NCI-H187 treated with DMSO at 0.1 percent for 48 hours (cell line): ENCODE measurements at places on chromosomes 11 and 22.

DNA sequence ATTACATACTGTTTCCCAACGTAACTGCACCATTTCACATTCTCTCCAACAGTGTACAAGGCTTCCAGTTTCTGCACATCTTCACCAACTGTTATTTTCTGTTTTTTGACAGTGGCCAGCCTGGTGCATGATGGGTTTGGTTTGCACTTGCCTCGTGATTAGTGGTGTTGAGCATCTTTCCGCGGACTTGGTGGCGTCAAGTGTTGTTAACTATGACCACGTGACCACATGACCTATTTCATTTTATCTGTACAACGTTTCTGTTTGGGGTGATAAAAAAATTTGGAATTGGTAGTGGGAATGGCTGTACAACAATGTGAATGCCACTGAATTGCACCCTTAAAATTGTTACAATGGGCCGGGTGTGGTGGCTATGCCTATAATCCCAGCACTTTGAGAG lies 2.5 kb upstream of the YPEL1 start:
- DNase-seq = no peak

GRCh38 chr11:59216641-59217564 lies 4.2 kb upstream of the MPEG1 start:
- DNase-seq = no peak

GRCh38 chr11:65780770-65781151 lies at the start of gene AP5B1:
Gene AP5B1 (minus strand): TSS chr11:65780976. CDS start chr11:65780591, 385 bp downstream.
- DNase-seq = no peak

- DNase-seq = no peak
Observed at GRCh38 chr22:36374603-36375024, 13.2 kb downstream of the MYH9 start.

GRCh38 chr11:78586452-78587046 lies 11.9 kb upstream of the NARS2 start:
- no peak for DNase-seq

- no peak for DNase-seq
Observed at GRCh38 chr11:70099578-70100279, 21.6 kb downstream of the ANO1 start.

DNA sequence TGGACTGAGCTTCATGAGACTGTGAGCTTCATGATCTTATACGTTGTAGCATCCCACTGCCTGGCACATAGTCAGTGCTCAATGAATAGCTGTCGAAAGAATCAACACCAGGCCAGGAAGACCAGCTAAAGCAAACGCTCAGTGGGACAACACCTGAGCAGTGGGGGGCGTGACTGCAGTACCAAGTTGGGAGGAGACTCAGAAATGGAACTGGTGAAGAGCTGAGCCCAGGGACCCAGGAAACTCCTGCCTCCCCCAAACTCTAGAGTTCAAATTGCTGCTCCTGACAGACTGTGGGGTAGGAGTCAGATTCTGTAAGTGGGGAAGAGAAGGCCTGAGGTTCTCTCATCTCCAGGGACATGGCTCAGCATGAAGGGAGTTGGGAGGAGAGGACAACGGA lies 59.3 kb downstream of the MORC2 start:
- no peak for DNase-seq

GRCh38 chr11:44770401-44770800 lies 43.6 kb downstream of the TSPAN18 start:
- DNase-seq = no peak

GRCh38 chr11:67286621-67287333 lies 2.3 kb upstream of the ANKRD13D start:
- DNase-seq = no peak

DNA sequence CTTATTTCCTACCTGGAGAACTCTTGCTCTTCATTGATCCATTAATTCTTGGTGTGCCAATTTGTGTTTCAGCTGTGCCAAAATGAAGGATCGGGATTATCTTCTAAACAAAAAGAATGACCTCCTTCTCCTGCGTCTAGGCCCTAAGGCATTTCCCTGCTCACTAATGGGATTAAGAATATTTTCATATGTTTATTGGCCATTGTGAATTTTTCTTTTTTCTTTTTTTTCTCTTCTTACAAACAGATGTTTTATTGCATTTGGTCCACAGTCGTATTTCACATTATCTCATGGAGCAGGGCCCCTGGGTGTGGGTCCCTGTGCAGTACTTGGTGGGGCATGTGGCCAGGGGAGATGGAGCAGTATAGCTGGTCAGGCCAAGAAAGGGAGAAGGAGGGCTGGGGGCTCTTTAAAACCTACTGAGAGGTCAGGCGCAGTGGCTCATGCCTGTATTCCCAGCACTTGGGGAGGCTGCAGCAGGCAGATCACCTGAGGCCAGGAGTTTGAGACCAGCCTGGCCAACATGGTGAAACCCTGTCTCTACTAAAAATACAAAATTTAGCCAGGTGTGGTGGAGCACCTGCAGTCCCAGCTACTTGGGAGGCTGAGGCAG lies 35.3 kb upstream of the HORMAD2 start:
- no peak for DNase-seq

GRCh38 chr11:67983951-67984350 lies 19.9 kb downstream of the UNC93B1 start:
- no peak for DNase-seq

DNA sequence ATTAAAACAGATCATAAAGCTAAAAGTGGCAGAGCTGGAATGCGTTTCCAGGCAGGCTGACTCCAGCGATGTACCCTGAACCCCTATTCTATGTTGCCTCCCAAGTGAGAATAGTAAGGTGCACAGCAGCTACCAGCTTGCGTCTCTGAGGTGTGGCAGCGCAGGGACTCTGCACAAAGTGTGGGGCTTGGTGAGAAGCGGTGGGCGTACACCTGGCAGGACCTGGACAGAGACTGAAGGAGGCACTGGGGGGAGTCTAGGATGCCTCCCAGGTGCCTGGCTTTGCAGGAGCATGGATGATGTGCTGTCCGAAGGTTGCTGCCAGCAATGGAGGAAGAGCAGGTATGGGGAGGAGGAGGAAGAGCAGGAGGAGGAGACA lies 42.9 kb downstream of the AMPD3 start:
- no peak for DNase-seq

DNA sequence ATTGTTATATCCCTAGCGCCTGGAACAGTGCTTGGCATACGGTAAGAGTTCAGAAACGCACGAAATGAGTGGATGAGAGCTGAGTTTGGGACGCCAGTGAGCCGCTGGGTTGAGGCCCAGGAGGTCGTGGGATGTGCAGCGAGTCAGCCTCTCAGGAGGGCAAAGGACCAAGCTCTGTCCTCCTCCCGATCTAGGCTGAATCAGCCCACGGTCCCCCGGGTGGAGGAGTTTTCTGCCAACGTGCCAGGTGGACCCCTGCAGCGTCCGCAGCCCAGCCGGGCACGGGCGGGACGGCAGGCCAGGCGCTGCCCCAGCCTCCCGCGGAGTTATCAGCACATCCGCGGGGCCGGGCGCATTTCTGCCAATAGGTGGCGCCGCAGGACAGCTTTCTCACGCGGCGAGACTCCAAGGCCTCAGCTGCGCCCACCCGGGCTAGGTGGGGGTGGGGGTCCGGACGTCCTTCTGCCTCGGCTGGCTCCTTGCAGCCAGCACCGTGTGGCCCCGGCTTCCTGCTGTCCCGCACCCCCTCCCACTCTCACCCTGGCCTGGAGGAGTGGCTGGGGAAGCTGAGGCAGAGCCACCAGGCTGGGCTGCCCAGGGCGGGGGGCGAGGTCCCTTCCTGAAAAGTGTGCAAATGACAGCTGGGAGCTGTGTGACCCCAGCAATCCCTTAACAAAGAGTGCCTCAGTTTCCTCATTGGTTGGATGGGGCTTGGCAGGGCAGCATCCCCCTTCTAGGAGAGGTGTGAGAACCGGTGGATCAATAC lies 2.2 kb upstream of the RPS19BP1 start:
- DNase-seq = no peak

- no peak for DNase-seq
Observed at GRCh38 chr11:64136765-64137441, 29.0 kb downstream of the MACROD1 start.

- DNase-seq = no peak
Observed at GRCh38 chr11:116420030-116420429, 352.8 kb downstream of the BUD13 start.

- no peak for DNase-seq
Observed at GRCh38 chr11:129732941-129733340, 82.7 kb upstream of the TMEM45B start.

DNA sequence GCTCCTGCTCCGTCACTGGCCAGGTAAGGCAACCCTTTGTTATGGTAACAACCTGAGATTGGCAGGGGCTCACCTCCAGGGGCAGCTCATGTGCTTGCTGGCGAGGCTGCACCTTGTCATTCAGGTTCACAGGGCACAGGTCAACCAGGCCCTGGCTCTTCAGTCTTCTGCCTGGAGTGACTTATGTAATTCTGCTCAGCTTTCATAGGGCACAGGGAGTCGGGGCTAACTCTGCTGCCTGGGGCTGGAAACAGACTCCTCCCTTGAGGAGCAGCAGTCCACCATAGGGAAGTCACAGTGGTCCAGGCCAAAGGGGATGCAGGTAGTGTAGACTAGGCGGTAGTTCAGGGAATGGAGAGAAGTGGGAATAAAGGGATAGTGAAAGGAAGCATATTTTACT lies 1.5 kb upstream of the MIF start:
- no peak for DNase-seq

DNA sequence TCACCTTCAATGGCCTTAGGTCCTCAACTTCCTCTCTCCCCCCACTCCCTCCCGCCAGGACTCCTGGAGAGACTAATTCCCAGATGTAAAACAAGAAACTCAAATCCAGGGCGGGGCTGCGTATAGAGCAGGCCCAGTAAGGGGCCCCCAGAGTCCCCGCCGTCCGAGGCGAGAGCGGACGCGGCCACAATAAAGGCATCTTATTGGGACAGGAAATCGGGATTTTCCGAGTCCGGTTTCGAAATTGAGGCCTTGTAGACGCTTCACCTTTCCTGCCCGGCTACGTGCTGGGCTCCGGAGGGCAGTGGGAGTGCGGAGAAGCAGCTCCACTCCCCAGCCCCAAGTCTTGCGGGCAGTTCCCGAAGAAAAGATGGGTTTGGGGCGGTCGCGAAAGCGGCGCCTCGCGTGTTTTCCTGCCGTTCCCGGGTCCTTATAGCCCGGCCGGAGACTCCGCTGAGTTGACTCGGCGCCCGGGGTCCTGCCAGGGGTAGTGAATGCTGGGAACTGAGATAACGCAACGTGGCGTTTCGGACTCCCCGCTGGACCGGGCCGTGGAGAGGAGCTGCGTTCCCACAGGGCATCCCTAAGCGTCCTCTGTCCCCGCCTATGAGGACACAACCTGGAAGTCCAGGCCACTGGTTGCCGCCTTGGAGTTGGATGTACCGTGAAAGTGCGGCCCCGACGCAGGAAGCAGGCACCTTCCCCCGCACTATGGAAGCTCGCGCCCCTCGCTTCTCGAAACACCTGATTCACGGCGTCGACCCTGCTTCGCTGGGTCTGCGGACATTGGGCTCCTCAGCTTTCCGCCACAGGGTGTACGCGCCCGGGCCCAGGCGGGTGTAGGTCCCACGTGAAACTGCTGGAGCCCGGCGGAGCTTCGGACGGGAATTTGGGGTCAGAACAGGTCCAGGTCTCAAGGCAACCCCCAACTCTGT lies 4.8 kb upstream of the CHRM1 start:
- no peak for DNase-seq

DNA sequence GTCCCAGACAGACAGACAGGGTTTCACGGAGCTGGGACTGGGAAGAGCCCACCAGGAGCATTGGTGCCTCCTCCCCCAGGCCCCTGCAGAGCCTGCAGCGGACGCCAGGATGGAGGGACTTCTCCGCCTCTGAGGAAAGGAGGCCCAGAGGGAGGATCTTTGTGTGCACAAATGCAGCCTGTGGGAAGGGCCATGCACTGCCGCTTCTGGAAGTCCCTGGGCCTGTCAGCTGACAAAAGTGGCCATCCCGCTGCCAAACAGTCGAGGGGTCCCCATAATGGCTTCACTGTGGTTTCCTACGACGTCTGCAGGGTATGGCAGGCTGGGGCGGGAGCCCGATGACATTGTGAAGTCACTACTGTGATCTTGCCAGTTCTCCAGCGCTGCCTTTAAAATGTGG lies 73.8 kb downstream of the TP53I11 start:
- DNase-seq = no peak

DNA sequence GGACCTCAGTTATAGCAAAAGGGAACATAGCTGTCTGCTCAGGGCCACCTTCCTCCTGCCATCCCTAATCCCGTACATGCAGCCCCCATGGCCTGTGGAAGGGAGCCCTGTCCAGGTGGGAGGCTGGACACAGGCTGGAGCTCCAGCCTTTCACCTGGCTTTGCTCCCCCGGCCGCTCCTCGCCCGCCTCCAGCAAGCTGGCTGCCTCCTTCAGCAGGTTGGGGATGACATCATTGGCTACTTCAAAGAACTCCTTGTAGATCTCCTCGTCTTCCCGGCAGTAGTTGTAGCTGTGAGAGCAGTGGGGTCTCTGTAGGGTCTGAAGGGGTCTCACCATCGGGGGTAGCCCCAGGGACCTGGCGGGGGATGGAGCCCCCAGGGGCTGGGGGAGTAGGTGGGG lies 2.5 kb upstream of the MAP4K2 start:
- DNase-seq = no peak

DNA sequence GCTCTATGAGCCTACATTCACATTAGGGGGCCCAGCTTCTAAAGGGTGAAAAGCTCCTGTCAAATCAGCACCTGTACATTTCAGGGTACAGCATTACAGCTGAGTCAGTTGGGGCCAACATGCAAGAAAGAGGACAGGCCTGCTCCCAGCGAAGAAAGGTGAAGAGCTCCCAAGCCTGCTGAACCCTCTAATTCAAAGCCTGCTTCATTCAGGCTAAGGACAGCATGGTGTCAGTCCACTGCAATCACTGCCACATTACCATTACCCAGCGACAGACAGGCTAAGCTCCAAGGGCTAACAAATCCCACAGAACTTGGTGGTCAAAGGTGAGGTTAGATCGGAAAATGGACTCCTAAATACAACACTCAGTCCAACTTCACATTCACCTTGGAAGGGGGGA lies 65.4 kb upstream of the CHRM4 start:
- no peak for DNase-seq

- no peak for DNase-seq
Observed at GRCh38 chr11:828506-829175, 922 bp downstream of the CRACR2B start.

DNA sequence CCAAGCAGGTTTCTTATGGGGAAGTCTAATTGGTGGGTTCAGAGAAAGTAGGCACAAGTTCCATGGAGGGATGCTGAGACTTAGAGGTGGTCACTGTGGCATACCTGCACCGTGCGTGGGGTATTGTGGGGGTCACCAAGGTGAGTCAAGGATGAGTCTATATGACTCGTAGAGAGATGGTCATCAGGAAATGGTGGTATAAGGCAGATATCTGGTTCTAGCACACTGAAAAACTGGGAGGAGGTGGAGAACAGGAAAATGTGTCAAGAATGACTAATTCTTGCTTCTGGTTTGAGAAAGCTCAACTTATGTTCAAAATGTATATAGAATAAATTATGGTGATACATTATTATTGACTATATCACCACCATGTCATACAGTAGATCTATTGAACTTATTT lies 258.1 kb downstream of the RAB38 start:
- no peak for DNase-seq

GRCh38 chr22:17120711-17121232 lies 388 bp downstream of the TMEM121B start:
- DNase-seq = no peak

GRCh38 chr11:87239001-87239400 lies 201.3 kb downstream of the TMEM135 start:
- no peak for DNase-seq

GRCh38 chr11:78768971-78769370 lies 194.3 kb upstream of the NARS2 start:
- DNase-seq = no peak
